Right renal pelvis (tissue), 4 donors: ENCODE measurements at places on chromosomes 13 and 19.
A peak's percentile ranks its signal among the peaks of the same experiment; 100 is the strongest.

GRCh38 chr13:33761740-33762139, 56.2 kb upstream of the RFC3 start:
- peak; percentile 20 for DNase-seq

DNA sequence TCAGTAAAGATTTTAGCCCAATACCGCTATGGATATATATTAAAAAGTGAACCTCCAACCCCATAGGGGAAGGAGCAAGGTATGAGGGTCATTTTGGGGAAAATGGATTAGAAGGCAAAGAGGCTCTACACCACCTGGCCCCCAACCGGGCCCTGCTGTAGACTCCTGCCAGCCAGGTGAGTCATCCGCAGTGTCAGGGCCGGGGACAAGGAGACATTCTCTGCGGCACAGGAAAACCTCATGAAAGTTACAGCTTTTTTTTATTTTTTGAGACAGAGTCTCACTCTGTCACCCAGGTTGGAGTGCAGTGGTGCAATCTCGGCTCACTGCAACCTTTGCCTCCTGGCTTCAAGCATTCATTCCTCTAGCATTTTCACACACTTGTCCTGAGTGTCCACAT, 32.0 kb downstream of the ZFR2 start:
- no peak for DNase-seq

DNA sequence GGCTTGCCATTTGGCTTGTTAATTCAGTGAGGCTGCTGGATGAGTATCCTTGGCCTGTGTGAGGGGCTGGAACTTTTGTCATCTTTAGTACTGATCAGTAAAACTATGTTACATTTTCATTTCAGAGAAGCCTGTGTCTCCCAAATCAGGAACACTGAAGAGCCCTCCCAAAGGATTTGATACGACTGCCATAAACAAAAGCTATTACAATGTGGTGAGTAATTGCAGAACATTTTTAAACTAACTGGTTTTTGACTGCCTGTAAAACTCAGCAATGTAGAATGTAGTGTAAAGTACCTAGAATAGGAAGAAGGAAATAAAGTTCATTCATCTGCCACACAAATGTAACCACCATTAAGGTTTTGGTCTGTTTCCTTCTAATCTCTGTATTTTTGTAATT, 87.4 kb upstream of the TEX29 start:
- no peak for DNase-seq

DNA sequence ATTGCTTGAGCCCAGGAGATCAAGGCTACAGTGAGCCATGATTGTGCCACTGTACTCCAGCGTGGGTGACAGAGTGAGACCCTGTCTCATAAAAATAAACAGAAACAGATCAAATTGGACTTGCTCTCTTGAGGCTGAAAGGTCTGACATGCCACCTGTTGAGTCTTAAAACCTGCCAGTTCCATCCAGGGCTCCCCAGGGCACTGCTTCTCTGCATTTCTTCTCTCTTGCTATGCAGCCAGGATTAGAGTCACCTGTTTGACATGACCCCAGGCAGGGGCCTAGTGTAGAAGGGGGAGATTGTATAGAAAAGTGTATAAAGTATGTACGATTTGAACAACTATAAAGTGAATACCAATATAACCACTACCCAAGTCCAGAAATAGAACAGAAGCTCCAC, 45.4 kb downstream of the ARHGAP35 start:
- DNase-seq = no peak

DNA sequence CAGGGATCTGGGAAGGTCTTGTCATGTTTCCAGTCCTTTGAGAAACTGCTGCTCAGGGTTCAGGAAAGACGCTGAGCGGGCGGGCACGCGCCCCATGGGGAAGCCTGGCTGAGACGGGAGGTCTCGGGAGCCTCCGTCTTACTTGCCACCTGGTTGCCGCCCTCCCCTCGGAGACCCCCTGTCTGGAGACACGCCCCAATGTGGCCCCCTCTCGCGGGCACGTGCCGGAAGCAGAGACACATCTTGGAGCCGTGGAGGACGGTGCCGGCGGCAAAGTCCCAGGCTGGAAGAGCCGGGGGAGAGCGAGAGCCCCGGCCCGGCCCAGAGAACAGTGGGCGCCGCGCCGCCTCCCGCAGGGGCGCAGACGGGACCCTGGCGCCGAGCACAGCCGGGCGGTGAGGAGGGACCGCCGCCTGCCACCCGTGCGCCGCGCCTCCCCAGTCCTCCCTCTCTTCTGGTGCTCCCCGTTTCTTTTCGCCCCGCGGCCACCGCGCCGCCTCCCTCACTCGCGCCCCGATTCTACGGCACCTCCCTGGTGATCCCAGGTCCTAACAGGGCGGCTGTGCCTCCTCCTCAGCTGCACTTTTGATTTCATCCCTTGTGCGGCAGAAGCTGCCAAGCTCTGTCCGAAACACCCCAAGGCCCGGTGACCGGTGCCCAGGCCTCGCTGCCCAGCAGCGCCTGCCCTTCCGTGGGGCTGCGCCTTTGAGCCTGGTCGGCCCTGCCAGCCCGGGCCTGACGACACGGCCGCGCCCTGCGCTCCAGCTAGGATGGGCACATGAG, 15.5 kb downstream of the GJB2 start:
- DNase-seq = no peak

GRCh38 chr19:34598217-34599155, 78.5 kb downstream of the SCGB2B2 start:
- DNase-seq = no peak

DNA sequence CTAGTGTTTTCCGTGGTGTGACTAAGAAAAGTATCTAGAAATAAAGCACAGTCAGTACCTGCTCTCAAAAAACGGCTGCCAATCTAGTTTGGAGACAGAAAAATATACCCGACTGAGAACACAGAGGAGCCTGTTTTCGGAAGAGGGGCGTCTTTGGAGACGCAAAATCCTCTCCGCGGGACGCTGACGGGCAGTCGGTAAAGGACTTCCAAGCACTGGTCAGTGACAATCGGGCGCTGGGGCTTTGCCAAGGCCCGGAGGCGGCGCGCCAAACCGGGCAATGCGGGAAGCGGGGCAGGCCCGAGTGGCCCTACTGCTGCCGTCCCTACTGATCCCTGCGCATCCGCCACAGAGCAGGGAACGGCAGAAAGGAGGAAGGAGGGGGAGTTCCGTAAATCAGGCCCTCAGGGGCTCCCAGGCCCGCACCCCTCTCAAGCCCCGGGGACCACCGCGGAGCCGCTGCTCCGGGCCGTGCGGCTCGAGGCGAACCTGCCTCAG, 588 bp upstream of the DPY19L3 start:
- no peak for DNase-seq

- DNase-seq = no peak
These were observed 6.5 kb upstream of the ZNF708 start for GRCh38 chr19:21335721-21336120.

DNA sequence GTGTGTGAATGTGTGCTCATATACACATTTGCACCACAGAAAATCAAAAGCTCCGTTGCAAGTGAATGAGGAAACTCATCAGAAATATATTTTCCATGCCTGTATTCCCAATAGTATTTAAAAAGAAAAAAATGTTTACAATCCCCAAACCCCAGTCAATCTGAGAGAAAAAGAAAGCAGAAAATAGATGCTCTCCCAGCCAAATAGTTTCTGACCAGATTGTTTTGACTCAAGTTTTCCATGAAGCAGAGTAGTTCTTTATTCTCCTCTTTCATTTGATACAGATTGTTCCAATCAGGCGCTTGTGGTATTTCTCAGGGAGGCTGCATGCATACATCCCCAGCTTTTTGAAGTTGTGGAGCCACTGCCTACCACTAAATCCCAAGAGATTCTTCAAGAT, 110.6 kb downstream of the STARD13 start:
- DNase-seq = no peak

- no peak for DNase-seq
These were observed 21.1 kb downstream of the KBTBD6 start for GRCh38 chr13:41111454-41111853.

DNA sequence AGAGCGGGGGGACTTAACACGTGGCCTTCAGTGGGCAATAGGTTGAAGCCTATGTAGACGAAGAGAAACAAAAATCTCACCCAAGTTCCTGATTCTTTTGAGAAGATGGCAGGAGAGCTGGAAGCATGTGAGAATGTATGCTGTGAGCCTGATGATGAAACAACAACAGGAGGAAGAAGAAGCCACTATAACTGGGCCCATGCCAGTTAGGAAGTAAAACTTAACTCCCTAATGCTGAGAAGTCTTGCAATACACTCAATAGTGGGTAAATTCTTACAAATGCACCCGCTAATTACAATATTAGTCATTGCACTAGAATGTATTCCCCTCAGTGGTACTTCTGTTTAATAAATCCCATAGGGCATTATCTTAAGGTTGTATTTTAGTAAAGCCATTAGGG, 9.1 kb downstream of the PCDH17 start:
- DNase-seq = no peak

GRCh38 chr13:94431574-94431973, 47.9 kb downstream of the DCT start:
- DNase-seq = no peak

- no peak for DNase-seq
These were observed 5.1 kb downstream of the CCL25 start for GRCh38 chr19:8057545-8058270.
